ENCODE measurements at places on chromosomes 3 and 15. TPM values are rescaled to one million over a fixed set of nuclear protein-coding genes. Genes with fewer than 3 reads are reported as not detected.

The KBTBD13 gene
- not detected for total RNA-seq

The VILL gene
- 12.7 TPM for total RNA-seq

The TTLL13 gene
- not detected for total RNA-seq

The KLF15 gene
- total RNA-seq, result 0.16 TPM

The SAXO2 gene
- not detected for total RNA-seq

The EPHA3 gene
- 2.1 TPM for total RNA-seq

The TOPAZ1 gene
- total RNA-seq, result not detected

The TUSC7 gene
- not detected for total RNA-seq

The PDZRN3 gene
- not detected for total RNA-seq

The OR5K2 gene
- not detected for total RNA-seq

The SPTBN5 gene
- 2.4 TPM for total RNA-seq

The ACKR2 gene
- 0.77 TPM for total RNA-seq

The COL8A1 gene
- total RNA-seq, result 0.09 TPM

The FOXB1 gene
- 1.1 TPM for total RNA-seq

The GOLGA8M gene
- 0.53 TPM for total RNA-seq

The LDHAL6B gene
- total RNA-seq, result not detected

The LRRC31 gene
- not detected for total RNA-seq

The TMEM266 gene
- not detected for total RNA-seq

The PLA2G4E gene
- total RNA-seq, result not detected

The MORC1 gene
- 0.11 TPM for total RNA-seq
